ENCODE measurements at places on chromosomes 7 and 10.

GRCh38 chr10:131818510-131819234 is 82.1 kb upstream of the PPP2R2D start:
- no peak for DNase-seq

DNA sequence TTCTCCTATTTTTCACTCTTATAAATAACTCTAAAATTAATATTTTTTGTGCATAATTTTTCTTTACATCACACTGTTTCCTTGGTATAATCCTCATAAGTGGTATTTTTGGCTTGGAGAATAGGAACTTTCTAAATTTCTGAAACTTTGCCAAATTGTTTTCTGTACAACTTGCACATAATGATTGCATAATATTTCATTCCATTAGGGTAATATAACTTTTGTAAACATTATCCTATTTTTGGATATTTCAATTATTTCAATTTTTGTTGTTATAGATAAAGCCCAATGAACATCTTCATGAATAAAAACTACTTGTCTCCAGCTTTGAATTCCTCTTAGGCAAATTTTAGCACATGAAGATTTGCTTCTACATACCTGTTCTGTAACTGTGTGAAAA is 135.9 kb downstream of the ELAPOR2 start:
- DNase-seq: no peak

- no peak for DNase-seq
These were observed 29.0 kb downstream of the AKR1C8 start for GRCh38 chr10:5155951-5156350.

- no peak for DNase-seq
These were observed 43.8 kb upstream of the SEC61G start for GRCh38 chr7:54802841-54803240.

GRCh38 chr7:114466917-114467316 is 52.3 kb downstream of the FOXP2 start:
- DNase-seq: peak; percentile 49

- no peak for DNase-seq
These were observed 14.1 kb upstream of the TMEM72 start for GRCh38 chr10:44897049-44897448.

All from NCI-H526 (cell line).